ENCODE measurements at places on chromosomes 2 and 18.

DNA sequence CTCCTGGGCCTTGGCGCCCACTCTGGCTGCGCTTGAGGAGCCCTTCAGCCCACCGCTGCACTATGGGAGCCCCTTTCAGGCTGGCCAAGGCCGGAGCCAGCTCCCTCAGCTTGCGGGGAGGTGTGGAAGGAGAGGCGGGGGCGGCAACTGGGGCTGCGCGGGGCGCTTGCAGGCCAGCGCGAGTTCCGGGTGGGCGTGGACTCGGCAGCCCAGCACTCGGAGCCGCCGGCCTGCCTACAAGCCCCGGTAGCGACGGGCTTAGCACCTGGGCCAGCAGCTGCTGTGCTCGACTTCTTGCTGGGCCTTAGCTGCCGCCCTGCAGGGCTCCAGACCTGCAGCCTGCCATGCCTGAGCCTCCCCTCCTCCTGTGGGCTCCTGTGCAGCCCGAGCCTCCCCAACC is 141.5 kb upstream of the SLC39A10 start:
- DNase-seq, result no peak

DNA sequence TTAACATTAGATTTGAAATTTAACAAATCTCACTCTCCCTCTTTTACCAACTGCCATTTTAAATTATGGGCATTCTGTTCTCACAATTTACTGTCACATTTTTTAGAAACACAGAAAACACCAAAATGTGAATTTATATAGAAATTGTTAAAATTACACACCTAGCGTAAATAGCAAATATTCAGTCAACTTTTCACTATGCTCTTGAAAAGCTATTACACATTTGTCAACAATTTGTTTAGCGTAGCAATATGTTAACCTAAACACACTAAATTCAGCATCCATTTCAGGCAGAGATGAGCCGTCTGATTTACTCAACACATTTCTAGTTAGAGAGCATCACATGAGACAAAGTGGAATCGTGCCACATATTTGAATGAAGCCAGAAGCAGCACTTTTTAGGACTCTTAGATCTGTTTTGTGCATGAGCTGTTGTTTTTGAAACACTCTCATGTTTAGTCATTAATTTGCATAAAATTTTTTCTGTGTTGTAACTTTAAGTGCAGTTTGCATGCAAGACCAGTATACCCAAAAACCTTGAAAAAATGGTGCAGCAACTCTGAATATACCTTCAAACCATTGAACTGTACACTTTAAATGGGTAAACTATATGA is 8.2 kb downstream of the TTC32 start:
- DNase-seq, result no peak

- no peak for DNase-seq
Measured at GRCh38 chr18:43161528-43161927, 46.0 kb upstream of the RIT2 start.

DNA sequence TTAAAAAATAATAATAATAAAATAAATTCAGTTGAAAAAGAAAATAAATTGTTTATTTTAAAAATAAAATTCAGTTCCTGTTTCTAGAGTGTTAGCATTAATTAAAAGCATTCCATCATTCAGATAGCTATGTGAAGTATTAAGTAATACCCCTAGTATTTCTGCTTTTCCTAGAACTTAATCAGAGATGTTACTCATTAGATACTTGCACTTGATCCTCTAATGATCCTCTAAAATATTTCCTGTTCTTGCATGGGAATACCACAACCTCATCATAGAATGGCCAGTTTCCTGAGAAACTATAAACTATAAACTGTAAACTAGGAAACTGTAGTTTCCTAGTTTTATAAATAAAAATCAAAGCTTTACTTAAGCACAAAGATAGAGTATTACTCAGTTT is 11.1 kb upstream of the CNNM3 start:
- no peak for DNase-seq

- no peak for DNase-seq
Measured at GRCh38 chr2:109690457-109690821, 76.3 kb downstream of the SOWAHC start.

GRCh38 chr18:12803069-12803936 is 80.7 kb downstream of the PTPN2 start:
- DNase-seq, result no peak

All from activated CD4-positive, alpha-beta T cell treated with anti-CD3 and anti-CD28 coated beads for 36 hours (primary cell).